ENCODE measurements at places on chromosomes 7 and 10. TPM values are rescaled to one million over a fixed set of nuclear protein-coding genes. Genes with fewer than 3 reads are reported as not detected.

GRCh38 chr7:151679071-151679708 lies 159.5 kb upstream of the RHEB start:
- DNase-seq, result no peak

GRCh38 chr7:2617325-2617905 lies 14.4 kb upstream of the TTYH3 start:
- no peak for DNase-seq

DNA sequence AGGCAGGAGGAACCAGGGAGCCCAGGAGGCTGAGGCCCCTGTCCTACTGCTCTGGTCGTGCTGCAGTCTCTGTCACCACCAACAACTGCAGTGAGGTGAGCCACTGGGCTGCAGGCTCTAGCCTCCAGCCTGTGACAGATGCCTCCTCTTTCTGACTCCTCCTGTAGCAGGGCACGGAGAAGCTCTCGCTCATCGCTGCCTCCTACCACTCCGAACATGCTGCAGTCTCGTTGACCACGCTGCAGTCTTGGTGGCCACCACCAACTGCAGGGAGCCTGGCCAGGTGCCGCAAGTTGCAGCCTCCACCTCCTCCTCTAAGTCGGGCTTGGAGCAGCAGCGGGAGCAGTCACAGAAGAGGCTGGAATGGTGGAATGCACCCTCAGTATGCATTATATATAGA lies 22.1 kb upstream of the VOPP1 start:
- no peak for DNase-seq

The FXYD4 gene
- total RNA-seq, result not detected

The FAS gene
- 50.0 TPM for total RNA-seq

The CALCR gene
- not detected for total RNA-seq

The FBXL13 gene
- total RNA-seq, result 0.78 TPM

The PTPRE gene
- total RNA-seq, result 70.5 TPM

The PNLIPRP1 gene
- total RNA-seq, result not detected
